Umbilical cord (tissue), 2 donors: ENCODE measurements at places on chromosomes 2 and 18. TPM values are rescaled to one million over a fixed set of nuclear protein-coding genes. Genes with fewer than 3 reads are reported as not detected.

GRCh38 chr2:160266037-160266551, 66.0 kb upstream of the ITGB6 start:
- DNase-seq = no peak

DNA sequence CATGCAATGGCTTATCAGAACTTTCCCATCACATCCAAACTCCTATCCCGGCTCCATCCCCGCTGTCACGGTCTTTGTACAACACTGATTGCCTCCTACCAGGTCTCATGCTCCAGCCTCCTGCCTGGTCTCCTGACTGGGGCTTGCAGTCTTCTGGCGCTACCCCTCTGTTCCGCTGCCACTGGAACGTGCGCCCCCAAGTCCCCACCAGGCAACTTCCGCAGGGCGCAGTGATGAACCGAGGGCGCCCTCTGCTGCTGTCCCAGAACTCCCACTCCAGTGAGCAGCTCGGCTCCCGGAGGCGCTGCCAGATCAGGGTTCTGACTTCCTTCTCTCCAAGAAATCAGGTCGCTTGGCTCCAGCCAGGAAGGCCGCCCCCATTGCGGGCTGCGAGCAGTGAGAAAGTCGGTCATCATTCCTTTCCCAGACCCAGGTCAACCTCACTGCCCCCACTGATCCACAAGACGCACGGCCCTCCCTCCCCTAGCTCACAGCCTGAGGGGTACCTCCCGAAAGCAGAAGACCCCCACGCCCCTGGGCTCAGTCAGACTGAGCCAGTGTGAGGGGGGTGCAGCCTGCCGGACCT, 43.9 kb upstream of the RAB11FIP5 start:
- DNase-seq = peak; percentile 68

GRCh38 chr2:239534581-239535412, 134.0 kb upstream of the HDAC4 start:
- no peak for DNase-seq

GRCh38 chr18:79438898-79439627, 43.3 kb downstream of the NFATC1 start:
- peak; percentile 63 for DNase-seq

DNA sequence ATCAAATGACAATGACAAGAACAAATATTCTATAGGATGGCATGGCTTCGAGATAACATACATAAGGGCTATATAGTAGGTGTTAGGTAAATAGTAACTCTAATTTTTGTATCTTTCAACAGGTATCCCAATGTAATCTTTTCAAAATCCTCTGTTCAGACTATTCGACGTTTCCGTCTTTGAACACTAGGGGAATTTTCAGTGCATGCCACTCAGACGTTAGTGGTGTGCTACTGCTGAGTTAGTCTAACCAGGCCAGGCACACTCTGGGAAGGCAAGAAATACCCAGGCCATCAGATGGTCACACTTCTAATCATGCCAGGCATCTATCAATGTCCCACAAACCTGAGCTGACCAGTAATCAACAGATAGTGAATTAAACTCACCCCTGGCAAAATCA, 14.6 kb upstream of the CREG2 start:
- no peak for DNase-seq

- DNase-seq = no peak
These were observed 15.2 kb downstream of the KCNJ3 start for GRCh38 chr2:154713675-154714074.

DNA sequence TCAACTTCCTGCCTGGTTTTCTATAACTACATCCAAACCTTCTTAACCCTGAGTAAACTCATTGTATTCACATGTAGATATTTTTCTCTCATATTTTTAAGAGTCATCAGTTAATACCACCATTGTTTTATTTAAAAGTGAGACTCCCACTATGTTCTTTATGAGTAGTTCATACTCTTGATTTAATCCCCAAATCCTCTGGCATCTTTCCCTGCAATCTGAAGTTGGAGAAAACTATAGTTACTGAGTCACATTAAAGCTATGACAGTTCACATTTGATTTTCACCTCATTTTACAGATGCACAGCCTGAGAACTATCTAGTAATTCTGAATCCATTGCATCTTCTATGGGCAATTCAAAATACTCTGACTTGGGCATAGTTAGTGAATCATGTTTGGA, 1358.7 kb upstream of the NRXN1 start:
- no peak for DNase-seq

- no peak for DNase-seq
These were observed 18.6 kb downstream of the EHBP1 start for GRCh38 chr2:62724106-62724505.

DNA sequence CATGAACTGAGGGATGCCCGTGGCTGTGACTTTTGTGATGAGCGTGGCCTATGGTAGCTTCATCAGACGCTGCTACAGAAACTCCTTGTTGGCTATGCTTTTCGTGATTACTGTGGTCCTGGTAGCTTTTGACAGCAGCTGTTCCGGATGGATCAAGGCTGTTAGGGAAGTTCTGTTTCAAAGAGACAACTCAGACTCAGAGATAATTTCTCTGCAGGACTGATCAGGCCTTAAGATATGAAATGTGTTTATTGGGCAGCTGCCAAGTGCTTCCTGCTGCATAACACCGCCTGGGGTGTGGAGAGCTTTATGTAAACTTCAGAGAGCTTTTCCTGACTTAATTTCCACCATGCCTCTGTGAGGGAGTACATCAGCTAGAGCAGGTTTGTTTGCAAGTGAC, 243.8 kb downstream of the TSN start:
- peak; percentile 78 for DNase-seq

- DNase-seq = peak; percentile 33
These were observed 42.5 kb upstream of the LCLAT1 start for GRCh38 chr2:30404319-30405259.

DNA sequence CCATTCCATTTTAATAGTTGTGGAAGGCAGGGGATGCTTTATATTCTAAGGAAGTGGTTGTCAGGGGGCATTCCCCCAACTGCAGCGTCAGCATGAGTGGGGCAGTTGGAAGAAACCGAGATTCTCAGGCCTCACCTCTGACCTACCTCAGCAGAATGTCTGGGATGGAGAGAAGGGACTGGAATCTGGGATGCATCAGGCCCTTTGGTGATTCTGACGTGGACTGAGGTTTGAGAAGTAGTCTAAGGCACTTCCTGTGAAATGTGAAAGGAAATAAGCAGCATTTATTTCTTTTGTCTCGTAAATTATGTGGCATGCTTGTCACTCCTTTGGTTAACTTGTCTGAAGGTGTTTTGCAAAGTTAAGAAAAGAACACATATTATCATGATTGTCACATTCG, 540.7 kb upstream of the NETO1 start:
- DNase-seq = no peak

DNA sequence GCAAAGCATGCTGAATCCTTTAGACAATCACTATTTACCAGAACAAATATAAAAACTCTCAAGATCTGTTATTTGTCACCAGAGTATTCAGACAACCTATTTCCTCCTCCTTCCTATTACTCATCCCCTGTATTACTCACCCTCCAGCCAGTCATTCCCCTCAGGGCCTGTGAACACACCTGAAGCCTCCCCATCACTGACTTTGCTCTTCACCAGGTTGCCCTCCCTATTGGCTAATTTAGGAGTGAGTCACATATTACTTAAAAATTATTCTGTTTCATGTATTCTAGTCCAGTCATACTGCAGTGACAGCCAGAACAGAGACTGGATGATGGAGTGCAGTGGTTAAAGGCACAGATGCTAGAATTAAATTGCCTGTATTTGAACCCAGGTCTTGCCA, 3.7 kb upstream of the ATG16L1 start:
- peak; percentile 71 for DNase-seq

GRCh38 chr2:131044075-131044756, 49.0 kb downstream of the FAM168B start:
- DNase-seq = no peak

GRCh38 chr2:64865073-64865830, 123.9 kb upstream of the SLC1A4 start:
- DNase-seq = peak; percentile 80

DNA sequence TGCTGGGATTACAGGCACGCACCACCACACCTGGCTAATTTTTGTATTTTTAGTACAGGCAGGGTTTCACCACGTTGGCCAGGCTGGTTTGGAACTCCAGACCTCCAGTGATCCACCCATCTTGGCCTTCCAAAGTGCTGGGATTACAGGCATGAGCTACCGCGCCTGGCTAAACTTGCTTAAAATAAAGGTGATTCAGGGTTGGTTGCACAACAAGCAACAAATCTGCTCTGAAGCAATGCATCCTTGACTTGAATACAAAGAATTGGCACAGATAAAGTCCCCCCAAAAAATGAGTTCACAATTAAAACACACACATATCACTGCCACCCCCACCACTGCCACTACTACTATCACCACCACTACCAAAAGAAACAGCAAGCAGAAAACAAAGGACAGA, 34.9 kb downstream of the CCDC88A start:
- DNase-seq = no peak

- peak; percentile 48 for DNase-seq
These were observed 22.2 kb downstream of the GALR1 start for GRCh38 chr18:77271576-77272481.

- DNase-seq = peak; percentile 40
These were observed 95.9 kb upstream of the GRB14 start for GRCh38 chr2:164717000-164717803.

DNA sequence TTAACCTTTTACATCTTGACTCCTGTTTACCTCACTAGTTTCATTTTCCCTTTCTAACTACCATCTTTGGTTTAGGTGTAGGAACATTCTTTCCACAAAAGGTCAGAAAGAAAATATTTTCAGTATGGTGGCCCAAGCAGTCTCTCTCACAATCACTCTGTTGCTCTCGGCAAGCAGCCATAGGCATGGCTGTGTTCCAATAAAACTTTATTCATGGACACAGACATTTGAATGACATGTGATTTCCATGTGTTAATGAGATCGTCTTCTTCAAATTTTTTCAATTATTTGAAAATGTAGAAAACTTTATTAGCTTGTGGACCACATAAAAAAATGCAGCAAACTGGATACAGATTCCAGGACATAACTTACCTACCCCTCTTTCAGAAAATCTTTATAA, 109.7 kb upstream of the CNTNAP5 start:
- DNase-seq = no peak

GRCh38 chr2:127586746-127587295, 51.3 kb downstream of the MYO7B start:
- DNase-seq = no peak

DNA sequence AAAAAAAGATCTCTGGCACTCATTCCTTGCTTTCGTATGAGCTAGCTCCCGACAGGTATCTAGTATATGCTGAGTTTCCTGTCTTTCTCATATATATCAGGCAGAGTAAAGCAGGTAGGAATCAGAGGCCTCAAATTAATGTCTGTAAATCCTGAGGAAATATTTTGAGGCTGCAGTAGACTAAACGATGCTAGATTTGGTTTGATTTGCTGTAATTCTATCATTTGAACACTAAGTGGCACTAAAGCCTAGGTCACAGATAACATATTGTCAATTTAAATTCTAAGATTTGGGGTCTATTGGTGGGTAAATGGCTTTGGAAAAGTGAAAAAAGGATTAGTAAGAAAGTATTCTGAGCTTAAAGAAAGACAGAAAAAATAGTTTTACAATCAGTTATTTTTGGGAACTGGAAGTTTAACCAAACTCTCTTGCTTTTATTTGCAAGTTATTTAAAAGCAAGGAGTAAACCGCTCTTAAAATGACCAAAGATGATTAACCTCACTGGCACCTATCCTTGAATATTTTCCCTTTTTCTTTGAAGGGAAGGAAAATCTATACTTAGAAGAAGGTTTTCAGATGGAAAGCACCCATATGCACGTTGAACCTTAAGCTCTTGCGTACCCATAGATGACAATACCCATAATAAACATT, 37.6 kb upstream of the SLC4A10 start:
- DNase-seq = peak; percentile 9

DNA sequence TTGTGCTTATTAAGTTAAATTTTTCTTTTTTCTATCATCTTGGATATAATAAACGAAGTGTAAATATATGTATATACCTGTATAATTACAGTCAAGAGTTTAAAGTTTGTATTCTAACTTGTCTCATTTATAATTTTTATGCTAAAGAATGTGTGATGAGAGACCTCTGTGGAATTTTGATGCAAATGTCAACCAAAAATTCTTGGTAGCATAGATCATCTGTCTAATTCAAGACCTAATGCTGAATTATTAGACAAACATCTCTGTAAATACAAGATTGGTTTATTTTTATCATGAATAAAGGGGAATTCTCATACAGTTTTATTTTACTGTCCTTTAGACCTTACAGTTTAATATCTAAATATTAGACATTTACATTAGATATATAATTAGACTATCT, 149.2 kb upstream of the VWC2L start:
- no peak for DNase-seq

DNA sequence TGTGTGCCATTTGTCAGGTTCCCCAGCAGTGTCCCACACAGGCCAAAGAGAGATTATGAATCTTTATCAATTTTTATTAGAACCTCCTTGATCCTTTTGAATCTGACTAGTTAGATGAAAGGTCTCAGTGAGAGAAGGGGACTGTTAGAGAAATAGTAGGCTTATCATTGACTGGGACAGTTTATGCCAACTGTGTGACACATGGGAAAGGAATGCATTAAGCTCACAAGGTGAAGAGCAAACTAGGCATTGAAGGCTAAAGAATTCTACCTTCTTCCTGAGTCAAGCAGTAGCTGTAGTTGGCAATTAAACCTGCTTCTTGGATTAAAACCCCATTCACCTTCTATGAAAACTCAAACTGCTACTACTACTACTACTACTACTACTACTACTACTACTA, 389.6 kb upstream of the CDH19 start:
- DNase-seq = no peak

GRCh38 chr18:38427736-38428135, 862.1 kb upstream of the CELF4 start:
- DNase-seq = no peak

DNA sequence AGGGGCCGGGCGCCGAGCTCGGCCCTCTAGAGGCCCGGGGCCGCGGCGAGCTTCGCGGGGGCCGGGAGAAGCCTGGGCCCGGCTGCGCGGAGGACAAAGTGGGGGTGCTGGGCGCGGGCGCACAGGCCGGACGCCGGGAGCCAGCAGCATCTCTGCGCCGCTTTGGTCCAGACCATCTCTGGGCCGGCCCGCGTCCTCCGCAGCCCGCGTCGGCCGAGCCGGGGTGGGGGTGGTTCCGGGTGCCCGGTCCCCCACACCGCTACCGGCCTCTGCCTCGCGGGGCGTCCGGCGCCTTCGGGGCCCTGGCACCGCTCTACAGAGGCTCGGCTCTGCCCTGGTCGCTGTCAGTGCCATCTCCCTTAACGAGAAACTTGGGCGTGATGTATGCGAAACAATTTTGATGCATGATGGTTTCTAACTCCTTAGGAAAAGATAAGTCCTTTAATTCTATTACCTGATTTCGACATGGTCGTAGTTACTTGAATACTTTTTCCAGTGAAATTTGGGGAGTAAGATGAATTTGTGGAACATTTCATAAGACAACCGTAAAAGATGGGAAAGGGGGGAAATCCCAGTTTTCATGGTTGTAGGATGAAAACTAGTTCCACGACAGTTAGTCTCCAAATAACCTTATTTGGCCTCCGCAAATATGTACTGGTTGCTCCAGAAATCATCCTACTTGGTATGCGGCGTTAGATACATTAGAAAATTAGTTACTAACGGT, 562 bp downstream of the TWSG1 start:
- no peak for DNase-seq

The PNO1 gene
- total RNA-seq = 22.1 TPM

The XDH gene
- total RNA-seq = 0.24 TPM

The ABCG8 gene
- total RNA-seq = 0.96 TPM

The HAAO gene
- 19.0 TPM for total RNA-seq

The CKAP2L gene
- total RNA-seq = 4.1 TPM

The STPG4 gene
- 8.4 TPM for total RNA-seq

The KHK gene
- total RNA-seq = 3.4 TPM

The NEU4 gene
- total RNA-seq = 0.72 TPM

The IL36B gene
- total RNA-seq = 2.4 TPM
